ENCODE measurements at places on chromosomes 16 and 17. TPM values are rescaled to one million over a fixed set of nuclear protein-coding genes. Genes with fewer than 3 reads are reported as not detected.

RNF222 gene
- total RNA-seq, result not detected

KRTAP2-3 gene
- not detected for total RNA-seq

DNA sequence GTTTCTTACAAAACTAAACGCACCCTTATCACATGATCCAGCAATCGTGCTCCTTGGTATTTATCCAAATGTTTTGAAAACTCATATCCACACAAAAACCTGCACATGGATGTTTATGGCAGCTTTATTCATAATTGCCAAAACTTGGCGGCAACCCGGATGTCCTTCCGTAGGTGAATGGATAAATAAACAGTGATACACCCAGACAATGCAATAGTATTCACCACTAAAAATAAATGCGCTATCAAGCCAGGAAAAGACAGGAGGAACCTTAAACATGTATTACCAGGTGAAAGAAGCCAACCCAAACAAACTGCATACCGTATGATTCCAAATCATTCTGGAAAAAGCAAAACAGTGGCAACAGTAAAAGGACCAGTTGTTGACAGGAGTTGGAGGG lies 10.0 kb downstream of the SPATA32 start:
- H3K36me3 ChIP-seq, result no peaks in the 10 kb centered on the region
- no peaks in the 10 kb centered on the region for H3K4me1 ChIP-seq
- no peaks in the 10 kb centered on the region for H3K27me3 ChIP-seq
- no peak overlapping the region for H3K27ac ChIP-seq
- no peak overlapping the region for H3K4me3 ChIP-seq
- DNase-seq, result no peak

DNA sequence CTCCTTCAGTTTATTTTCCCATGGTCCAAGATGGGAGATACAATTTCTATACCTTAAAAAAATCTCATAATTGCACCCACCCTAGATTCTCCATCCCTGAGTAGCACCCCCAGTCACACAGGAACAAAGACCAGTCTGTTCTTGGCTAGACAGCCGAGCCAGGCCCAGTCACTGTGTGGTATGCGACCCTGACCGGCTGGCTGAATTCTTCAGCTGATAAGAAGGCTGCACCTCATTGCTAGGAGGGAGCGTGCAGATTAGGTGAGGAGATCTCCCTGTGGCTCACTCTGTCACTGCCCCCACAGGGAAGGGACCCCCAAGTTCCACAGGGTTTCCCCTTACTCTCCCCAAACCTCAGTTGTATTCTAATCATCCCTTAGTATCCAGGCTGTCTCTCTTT lies 138.7 kb downstream of the SALL1 start:
- no peak for DNase-seq
- H3K4me3 ChIP-seq, result no peak overlapping the region
- H3K36me3 ChIP-seq, result no peaks in the 10 kb centered on the region
- no peak overlapping the region for H3K27ac ChIP-seq
- H3K27me3 ChIP-seq, result peaks cover 7% of the 10 kb centered on the region

GRCh38 chr17:16407911-16408588 lies 7.3 kb upstream of the TRPV2 start:
- no peak overlapping the region for H3K4me3 ChIP-seq
- H3K27me3 ChIP-seq, result no peaks in the 10 kb centered on the region
- DNase-seq, result no peak
- peaks cover 20% of the 10 kb centered on the region for H3K4me1 ChIP-seq
- no peaks in the 10 kb centered on the region for H3K36me3 ChIP-seq

- no peak for DNase-seq
- no peaks in the 10 kb centered on the region for H3K36me3 ChIP-seq
- peaks cover 26% of the 10 kb centered on the region for H3K27me3 ChIP-seq
- no peak overlapping the region for H3K4me3 ChIP-seq
- peaks cover 4% of the 10 kb centered on the region for H3K4me1 ChIP-seq
These were observed 7.4 kb downstream of the C1QL1 start for GRCh38 chr17:44960691-44961090.

DNA sequence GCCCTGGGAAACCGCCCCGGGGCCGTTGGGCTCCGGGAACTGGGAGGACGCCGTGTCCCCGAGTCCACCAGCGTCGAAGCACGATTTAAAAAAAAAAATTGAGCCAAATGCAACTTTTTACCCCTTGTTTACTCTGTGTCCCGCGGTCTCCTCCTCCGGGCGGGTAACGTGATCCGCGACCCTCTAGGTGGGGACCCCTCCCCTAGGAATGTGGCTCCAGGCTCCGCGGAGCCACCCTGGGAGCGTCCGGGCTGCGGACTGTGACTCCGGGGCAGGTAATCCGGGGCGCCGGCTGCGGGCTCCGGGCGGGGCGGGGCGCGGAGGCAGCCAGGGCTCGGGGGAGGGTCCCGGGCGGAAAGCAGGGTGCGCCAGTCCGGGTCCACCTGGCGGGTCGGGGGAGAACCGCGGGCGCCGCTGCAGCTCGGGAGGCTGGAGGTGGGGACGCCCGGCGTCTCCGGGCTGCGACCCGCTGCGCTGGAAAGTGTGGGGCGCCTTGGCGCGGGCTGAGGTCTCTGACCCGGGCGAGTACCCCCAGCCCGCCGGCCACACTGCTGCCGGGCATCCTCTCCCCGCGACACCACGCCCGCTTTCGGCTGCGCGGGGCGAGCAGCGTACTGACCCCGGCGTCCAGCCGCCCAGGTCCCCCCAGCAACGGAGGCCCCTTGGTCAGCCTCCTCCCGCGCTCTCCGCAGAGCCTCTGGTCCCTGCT lies 852 bp upstream of the HELZ start:
- peak overlapping the region; percentile 80 for H3K4me3 ChIP-seq
- H3K4me1 ChIP-seq, result peaks cover 19% of the 10 kb centered on the region
- H3K27ac ChIP-seq, result peak overlapping the region; percentile 78
- no peaks in the 10 kb centered on the region for H3K36me3 ChIP-seq
- no peaks in the 10 kb centered on the region for H3K27me3 ChIP-seq

- H3K4me3 ChIP-seq, result no peak overlapping the region
- H3K36me3 ChIP-seq, result peaks cover 100% of the 10 kb centered on the region
- no peaks in the 10 kb centered on the region for H3K4me1 ChIP-seq
These were observed 40.6 kb upstream of the CPNE2 start for GRCh38 chr16:57051696-57052228.

- no peaks in the 10 kb centered on the region for H3K4me1 ChIP-seq
- DNase-seq, result no peak
- no peak overlapping the region for H3K27ac ChIP-seq
- H3K36me3 ChIP-seq, result no peaks in the 10 kb centered on the region
- H3K4me3 ChIP-seq, result no peak overlapping the region
- no peaks in the 10 kb centered on the region for H3K27me3 ChIP-seq
These were observed 211.6 kb upstream of the SDK2 start for GRCh38 chr17:73855720-73856333.

- no peaks in the 10 kb centered on the region for H3K36me3 ChIP-seq
- peak overlapping the region; percentile 78 for H3K4me3 ChIP-seq
- peak overlapping the region; percentile 93 for H3K27ac ChIP-seq
- peaks cover 63% of the 10 kb centered on the region for H3K4me1 ChIP-seq
- H3K27me3 ChIP-seq, result peaks cover 50% of the 10 kb centered on the region
These were observed 1.0 kb downstream of the ITGA3 start for GRCh38 chr17:50056961-50057330.

- H3K4me1 ChIP-seq, result peaks cover 24% of the 10 kb centered on the region
- no peaks in the 10 kb centered on the region for H3K27me3 ChIP-seq
- peak overlapping the region; percentile 93 for H3K27ac ChIP-seq
These were observed 857 bp downstream of the TMC8 start for GRCh38 chr17:78131172-78132083.

DNA sequence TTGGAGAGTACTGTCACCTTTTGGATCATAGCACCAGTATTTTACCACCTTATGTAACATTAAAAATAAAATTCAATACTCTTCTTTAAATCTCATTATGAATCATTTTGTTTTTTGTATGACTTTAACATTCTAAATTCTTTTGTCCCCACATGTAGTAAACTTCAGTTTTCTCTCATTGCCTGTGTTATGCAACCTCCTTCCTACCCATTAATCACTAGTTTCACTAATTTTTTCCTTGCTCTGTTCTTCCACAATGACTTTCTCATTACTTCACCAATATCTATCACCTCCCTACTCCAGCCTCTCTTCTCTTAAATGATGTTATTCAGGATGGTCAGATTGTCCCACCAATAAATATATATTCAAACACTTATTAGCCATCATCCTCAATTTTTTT lies 68.7 kb downstream of the TTC19 start:
- no peak overlapping the region for H3K27ac ChIP-seq
- H3K36me3 ChIP-seq, result no peaks in the 10 kb centered on the region
- H3K4me3 ChIP-seq, result no peak overlapping the region
- DNase-seq, result no peak

MYCBPAP gene
- total RNA-seq, result 1.4 TPM

GRCh38 chr16:84758627-84759026 lies 58.8 kb downstream of the USP10 start:
- no peaks in the 10 kb centered on the region for H3K27me3 ChIP-seq
- no peak overlapping the region for H3K27ac ChIP-seq
- no peaks in the 10 kb centered on the region for H3K4me1 ChIP-seq

DNA sequence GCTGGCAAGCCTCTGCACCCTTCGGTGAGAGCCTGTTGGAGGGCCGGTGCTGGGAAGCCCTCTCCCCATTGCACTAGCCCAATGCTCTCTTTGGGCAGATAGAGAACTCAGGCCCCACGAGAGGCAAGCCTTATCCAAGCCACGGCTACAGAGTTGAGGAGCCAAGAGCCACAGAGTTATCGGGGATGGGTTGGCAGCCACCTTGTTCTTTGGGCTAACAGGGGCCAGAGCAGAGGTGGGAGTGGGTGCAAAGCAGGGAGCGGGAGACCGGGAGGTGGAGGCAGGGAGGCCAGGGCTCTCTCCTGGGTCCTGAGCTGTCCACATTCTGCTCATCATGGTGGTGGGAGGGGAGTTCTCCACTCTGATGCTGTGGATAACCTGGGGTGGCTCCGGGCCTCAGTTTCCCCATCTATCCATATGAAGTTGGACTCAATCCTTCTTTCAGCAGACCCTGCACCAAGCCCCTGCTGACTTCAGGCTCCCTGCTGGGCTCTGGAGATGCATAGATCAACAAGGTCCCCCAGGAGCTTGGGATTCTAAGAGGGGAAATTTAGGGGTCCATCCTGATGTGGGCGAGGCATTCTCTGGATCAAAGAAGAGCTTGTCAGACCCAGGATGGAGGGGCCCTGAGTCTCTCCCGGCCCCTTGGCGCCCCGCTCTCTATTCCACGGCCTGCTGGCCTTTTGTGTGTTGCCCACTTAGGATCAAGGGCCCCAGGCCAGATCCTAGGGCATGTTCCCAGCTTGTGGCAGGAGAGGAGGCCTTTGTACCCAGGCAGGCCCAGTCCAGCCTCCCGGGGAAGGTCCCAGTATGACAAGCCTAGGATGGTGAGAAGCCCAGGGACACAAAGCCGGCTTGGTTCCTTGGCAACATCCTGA lies 557 bp upstream of the CX3CL1 start:
- H3K4me1 ChIP-seq, result peaks cover 4% of the 10 kb centered on the region
- no peaks in the 10 kb centered on the region for H3K27me3 ChIP-seq
- no peak overlapping the region for H3K4me3 ChIP-seq
- no peak for DNase-seq
- H3K27ac ChIP-seq, result peak overlapping the region; percentile 77

GRCh38 chr17:43356999-43357398 lies 41.8 kb upstream of the ARL4D start:
- no peaks in the 10 kb centered on the region for H3K36me3 ChIP-seq
- peaks cover 9% of the 10 kb centered on the region for H3K4me1 ChIP-seq
- no peak for DNase-seq

KRTAP9-2 gene
- total RNA-seq, result not detected

DNA sequence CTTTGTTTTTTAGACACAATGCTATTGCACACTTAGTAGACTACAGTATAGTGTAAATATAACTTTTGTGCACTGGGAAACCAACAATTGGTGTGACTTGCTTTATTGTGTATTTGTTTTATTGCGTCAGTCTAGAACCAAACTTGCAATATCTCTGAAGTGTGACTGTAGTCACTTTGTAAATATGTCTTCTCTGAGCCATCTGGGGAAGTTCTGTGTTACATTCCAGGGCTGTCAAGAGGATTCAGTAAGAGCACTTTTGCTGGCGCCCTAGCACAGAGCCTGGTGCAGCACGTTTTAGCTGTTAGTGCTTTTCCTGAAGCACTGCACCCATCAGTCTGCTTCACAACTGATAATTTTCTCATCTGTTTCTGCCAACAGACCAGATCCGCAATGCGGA lies 73.2 kb downstream of the NT5M start:
- peaks cover 22% of the 10 kb centered on the region for H3K4me1 ChIP-seq
- peak overlapping the region; percentile 53 for H3K27ac ChIP-seq
- no peaks in the 10 kb centered on the region for H3K27me3 ChIP-seq
- no peaks in the 10 kb centered on the region for H3K36me3 ChIP-seq
- DNase-seq, result no peak
- no peak overlapping the region for H3K4me3 ChIP-seq

GRCh38 chr17:57311281-57312216 lies 55.2 kb downstream of the MSI2 start:
- H3K27me3 ChIP-seq, result no peaks in the 10 kb centered on the region
- no peak overlapping the region for H3K27ac ChIP-seq
- no peaks in the 10 kb centered on the region for H3K36me3 ChIP-seq

NLGN2 gene
- 20.1 TPM for total RNA-seq

GRCh38 chr16:86834451-86835035 lies 256.2 kb downstream of the FOXL1 start:
- DNase-seq, result no peak
- no peaks in the 10 kb centered on the region for H3K4me1 ChIP-seq
- no peaks in the 10 kb centered on the region for H3K36me3 ChIP-seq
- H3K4me3 ChIP-seq, result no peak overlapping the region
- H3K27me3 ChIP-seq, result no peaks in the 10 kb centered on the region

TPSAB1 gene
- total RNA-seq, result 35.1 TPM

PLA2G10 gene
- total RNA-seq, result 3.7 TPM

DNA sequence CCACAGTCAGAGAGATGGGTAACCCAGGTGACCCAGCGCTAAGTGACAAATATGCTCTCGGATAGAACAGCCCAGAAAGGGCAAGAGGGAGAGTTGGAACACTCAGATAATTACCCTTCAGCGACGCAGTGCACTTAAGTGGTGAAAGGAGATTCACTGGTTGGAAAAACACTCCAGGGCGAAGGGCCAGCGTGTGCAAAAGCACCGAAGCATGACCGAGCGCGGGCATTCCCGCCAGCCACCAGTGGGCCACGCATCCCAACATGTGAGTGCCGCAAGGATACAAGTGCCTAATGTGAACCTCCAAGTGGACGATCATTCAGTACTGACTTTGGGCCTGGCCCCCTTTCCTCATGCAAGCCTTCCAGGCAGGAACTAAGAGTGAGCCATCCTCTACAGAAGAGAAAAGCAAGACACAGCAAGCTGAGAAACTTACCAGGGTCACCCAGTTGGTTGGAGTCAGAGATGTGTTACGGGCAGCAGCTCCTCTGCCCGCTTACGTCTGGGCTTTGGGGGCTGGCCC lies 258.4 kb downstream of the C16orf95 start:
- no peaks in the 10 kb centered on the region for H3K4me1 ChIP-seq
- peaks cover 53% of the 10 kb centered on the region for H3K27me3 ChIP-seq
- no peaks in the 10 kb centered on the region for H3K36me3 ChIP-seq

GRCh38 chr16:16933861-16934260 lies 536.9 kb downstream of the XYLT1 start:
- no peaks in the 10 kb centered on the region for H3K36me3 ChIP-seq
- DNase-seq, result no peak
- H3K4me3 ChIP-seq, result no peak overlapping the region
- no peaks in the 10 kb centered on the region for H3K4me1 ChIP-seq

CES3 gene
- 1.6 TPM for total RNA-seq

GRCh38 chr17:28973425-28973824 lies 22.1 kb upstream of the PHF12 start:
- H3K27ac ChIP-seq, result no peak overlapping the region
- H3K27me3 ChIP-seq, result no peaks in the 10 kb centered on the region
- H3K4me1 ChIP-seq, result peaks cover 5% of the 10 kb centered on the region
- no peak overlapping the region for H3K4me3 ChIP-seq
- no peaks in the 10 kb centered on the region for H3K36me3 ChIP-seq

LGALS9B gene
- total RNA-seq, result 0.94 TPM
